ENCODE measurements at places on chromosomes 7 and 10.

- peak overlapping the region; percentile 89 for H3K4me3 ChIP-seq
- DNase-seq = no peak
- H3K4me1 ChIP-seq = peaks cover 47% of the 10 kb centered on the region
- H3K27ac ChIP-seq = peak overlapping the region; percentile 93
- H3K27me3 ChIP-seq = no peaks in the 10 kb centered on the region
Measured at GRCh38 chr7:92832534-92833023, 3.8 kb downstream of the CDK6 start.

- H3K27me3 ChIP-seq = no peaks in the 10 kb centered on the region
- no peak for DNase-seq
- H3K4me1 ChIP-seq = no peaks in the 10 kb centered on the region
- no peak overlapping the region for H3K4me3 ChIP-seq
- H3K27ac ChIP-seq = no peak overlapping the region
Measured at GRCh38 chr7:109763611-109764010, 1193.9 kb downstream of the DNAJB9 start.

GRCh38 chr10:78584681-78585080 is 484.1 kb upstream of the ZMIZ1 start:
- no peak overlapping the region for H3K27ac ChIP-seq
- H3K36me3 ChIP-seq = no peaks in the 10 kb centered on the region
- DNase-seq = no peak

DNA sequence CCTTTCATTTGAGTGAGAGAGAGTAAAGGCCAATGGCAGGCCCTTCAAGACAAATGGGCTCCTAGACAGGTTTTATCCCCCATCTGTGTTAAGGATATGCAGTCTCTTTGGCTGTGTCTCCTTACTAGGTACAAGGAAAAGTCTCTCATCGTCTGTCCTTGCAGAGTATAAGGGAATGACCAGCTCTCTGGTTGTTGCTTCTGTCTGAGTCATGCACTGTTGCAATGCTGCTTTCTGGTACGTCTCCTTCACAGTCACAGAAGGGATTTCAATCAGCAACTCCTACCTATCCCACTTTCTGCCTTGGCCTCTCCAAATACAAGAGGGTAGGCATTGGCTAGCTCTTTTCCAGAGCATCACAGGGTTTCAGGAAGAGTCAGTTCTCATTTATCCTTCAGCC is 48.1 kb downstream of the CTTNBP2 start:
- no peaks in the 10 kb centered on the region for H3K4me1 ChIP-seq
- H3K27ac ChIP-seq = no peak overlapping the region
- H3K27me3 ChIP-seq = no peaks in the 10 kb centered on the region
- DNase-seq = no peak
- no peaks in the 10 kb centered on the region for H3K36me3 ChIP-seq

- no peak overlapping the region for H3K4me3 ChIP-seq
- no peak for DNase-seq
- H3K27me3 ChIP-seq = peaks cover 40% of the 10 kb centered on the region
- H3K4me1 ChIP-seq = no peaks in the 10 kb centered on the region
- no peaks in the 10 kb centered on the region for H3K36me3 ChIP-seq
Measured at GRCh38 chr10:100773646-100774045, 28.3 kb downstream of the PAX2 start.

DNA sequence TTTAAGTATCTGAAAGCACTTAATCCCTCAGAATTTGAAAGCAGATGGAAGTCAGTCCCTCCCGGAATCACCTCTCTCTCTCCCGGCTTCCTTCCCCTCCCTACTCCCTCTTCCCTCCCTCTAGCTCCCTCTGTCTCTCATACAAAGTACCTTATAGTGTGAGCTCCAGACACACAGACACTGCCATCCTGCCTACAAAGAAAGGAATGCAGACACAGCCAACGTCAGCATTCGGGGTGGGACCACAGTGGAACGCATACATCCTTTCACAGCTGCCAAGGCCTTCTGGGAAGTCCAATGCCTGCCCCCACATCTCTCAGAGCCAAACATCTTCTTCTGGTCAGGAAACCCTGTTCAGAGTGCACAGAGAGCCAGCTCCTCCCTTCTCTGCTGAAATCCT is 9.3 kb downstream of the NOD1 start:
- H3K27ac ChIP-seq = no peak overlapping the region
- no peaks in the 10 kb centered on the region for H3K27me3 ChIP-seq
- DNase-seq = no peak
- H3K4me3 ChIP-seq = no peak overlapping the region
- H3K36me3 ChIP-seq = peaks cover 4% of the 10 kb centered on the region

GRCh38 chr7:70585071-70585470 is 546.9 kb upstream of the GALNT17 start:
- DNase-seq = no peak
- peaks cover 19% of the 10 kb centered on the region for H3K4me1 ChIP-seq
- peaks cover 8% of the 10 kb centered on the region for H3K36me3 ChIP-seq
- no peaks in the 10 kb centered on the region for H3K27me3 ChIP-seq
- H3K4me3 ChIP-seq = no peak overlapping the region
- H3K27ac ChIP-seq = no peak overlapping the region

GRCh38 chr10:3867454-3868270 is 82.7 kb upstream of the KLF6 start:
- H3K27ac ChIP-seq = no peak overlapping the region
- DNase-seq = no peak
- no peak overlapping the region for H3K4me3 ChIP-seq
- H3K36me3 ChIP-seq = peaks cover 3% of the 10 kb centered on the region

DNA sequence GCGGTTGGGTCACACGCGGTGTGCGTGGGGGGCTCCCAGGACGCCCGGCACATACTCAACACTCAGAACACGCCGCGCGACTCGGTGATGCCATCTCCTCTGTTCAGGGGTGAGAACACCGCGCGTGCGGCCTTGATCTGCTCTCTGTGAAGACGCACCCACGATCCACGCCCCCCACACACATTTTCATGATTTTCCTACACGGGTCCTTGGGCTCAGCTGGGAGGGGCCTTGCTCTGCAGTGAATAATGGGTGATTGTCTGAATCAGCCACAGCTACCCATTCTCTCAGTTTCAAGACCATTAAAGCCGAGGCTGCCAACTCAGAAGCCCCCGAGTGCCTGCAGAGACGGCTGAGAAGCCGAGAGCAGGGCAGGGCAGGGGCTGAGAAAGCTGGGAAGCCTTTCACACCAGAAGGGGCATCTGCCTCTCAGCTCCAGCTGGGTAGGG is 54.3 kb upstream of the PDGFA start:
- no peaks in the 10 kb centered on the region for H3K36me3 ChIP-seq
- H3K4me1 ChIP-seq = peaks cover 6% of the 10 kb centered on the region
- DNase-seq = no peak
- no peak overlapping the region for H3K27ac ChIP-seq

- DNase-seq = no peak
- peaks cover 13% of the 10 kb centered on the region for H3K36me3 ChIP-seq
- no peak overlapping the region for H3K27ac ChIP-seq
- H3K4me3 ChIP-seq = no peak overlapping the region
- no peaks in the 10 kb centered on the region for H3K27me3 ChIP-seq
Measured at GRCh38 chr10:73408978-73409521, 4.8 kb downstream of the ANXA7 start.

DNA sequence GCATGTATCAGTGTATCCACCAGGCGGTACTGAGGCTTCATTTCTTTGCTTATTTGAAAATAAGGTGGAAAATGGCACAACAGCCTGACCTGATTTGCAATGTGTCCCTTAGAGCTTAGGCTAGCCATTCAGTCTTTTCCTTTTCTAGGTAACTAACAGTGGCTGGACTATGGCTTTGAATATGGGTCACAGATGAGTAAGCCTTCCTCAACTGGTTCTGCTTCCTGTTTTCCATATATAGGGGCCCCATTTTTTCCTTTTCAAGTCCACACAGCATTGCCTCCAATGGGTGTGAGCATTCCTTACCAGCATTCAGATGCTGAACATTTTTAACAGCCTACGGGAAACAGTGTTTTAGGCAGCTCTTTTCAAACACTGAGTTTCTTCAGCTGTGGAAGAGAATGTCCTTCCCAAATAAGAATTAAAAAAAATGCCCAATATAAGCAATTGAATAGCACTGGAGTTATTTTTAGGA is 3.9 kb upstream of the ITGB1 start:
- no peak for DNase-seq
- H3K27me3 ChIP-seq = no peaks in the 10 kb centered on the region
- H3K27ac ChIP-seq = no peak overlapping the region
- H3K4me1 ChIP-seq = peaks cover 17% of the 10 kb centered on the region
- peaks cover 11% of the 10 kb centered on the region for H3K36me3 ChIP-seq
- no peak overlapping the region for H3K4me3 ChIP-seq
